ENCODE measurements at places on chromosomes 1 and 21.

- DNase-seq: peak; percentile 33
- H3K4me3 ChIP-seq: no peak overlapping the region
- H3K27ac ChIP-seq: no peak overlapping the region
These were observed 73.6 kb upstream of the LRRC8B start for GRCh38 chr1:89451011-89451410.

- no peak for DNase-seq
- H3K27me3 ChIP-seq: no peaks in the 10 kb centered on the region
- no peaks in the 10 kb centered on the region for H3K4me1 ChIP-seq
- H3K27ac ChIP-seq: no peak overlapping the region
- no peaks in the 10 kb centered on the region for H3K36me3 ChIP-seq
These were observed 784.5 kb downstream of the BRINP3 start for GRCh38 chr1:189693140-189693539.

DNA sequence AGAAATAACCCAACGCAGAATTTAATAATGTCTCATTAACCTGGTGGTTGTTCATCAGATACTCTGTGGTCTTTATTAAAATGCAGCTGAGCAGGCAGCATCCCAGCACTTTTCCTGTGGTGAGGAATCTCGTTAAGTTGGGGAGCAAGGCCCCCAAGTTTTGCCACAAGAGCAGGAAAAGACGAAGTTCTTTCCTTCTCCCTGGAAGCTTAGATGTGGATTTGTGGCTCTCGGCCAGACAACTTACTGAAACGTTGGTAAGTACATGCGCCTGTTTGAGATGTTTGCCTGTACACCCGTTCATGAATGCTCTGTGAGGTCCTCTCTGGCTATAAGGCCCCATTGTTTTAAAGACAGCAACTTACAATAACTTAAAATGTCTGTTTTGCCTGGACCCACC, 34.3 kb upstream of the PDE9A start:
- no peak for DNase-seq
- peaks cover 1% of the 10 kb centered on the region for H3K27me3 ChIP-seq
- no peaks in the 10 kb centered on the region for H3K36me3 ChIP-seq
- no peak overlapping the region for H3K27ac ChIP-seq
- no peak overlapping the region for H3K4me3 ChIP-seq

DNA sequence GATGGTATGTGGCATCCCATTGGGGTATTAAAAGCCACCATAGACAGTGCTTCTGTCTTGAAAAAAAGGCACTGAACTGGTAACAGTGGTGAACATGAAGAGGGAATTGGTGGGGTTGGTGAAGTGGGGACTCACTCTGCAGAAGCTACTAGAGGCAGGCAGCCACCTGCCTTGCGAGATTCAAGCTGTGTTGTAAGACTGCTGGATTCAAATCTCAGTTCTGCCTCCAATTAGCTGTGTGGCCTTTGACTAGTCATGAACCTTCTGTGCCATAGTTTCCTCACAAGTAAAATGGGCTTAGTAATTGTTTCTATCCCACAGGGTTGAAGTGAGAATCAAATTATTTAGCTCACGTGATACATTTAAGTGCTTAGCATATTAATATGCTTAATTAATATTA, 16.6 kb upstream of the ELOA start:
- no peaks in the 10 kb centered on the region for H3K27me3 ChIP-seq
- peaks cover 4% of the 10 kb centered on the region for H3K36me3 ChIP-seq
- H3K4me3 ChIP-seq: no peak overlapping the region
- DNase-seq: no peak
- H3K4me1 ChIP-seq: peaks cover 17% of the 10 kb centered on the region

DNA sequence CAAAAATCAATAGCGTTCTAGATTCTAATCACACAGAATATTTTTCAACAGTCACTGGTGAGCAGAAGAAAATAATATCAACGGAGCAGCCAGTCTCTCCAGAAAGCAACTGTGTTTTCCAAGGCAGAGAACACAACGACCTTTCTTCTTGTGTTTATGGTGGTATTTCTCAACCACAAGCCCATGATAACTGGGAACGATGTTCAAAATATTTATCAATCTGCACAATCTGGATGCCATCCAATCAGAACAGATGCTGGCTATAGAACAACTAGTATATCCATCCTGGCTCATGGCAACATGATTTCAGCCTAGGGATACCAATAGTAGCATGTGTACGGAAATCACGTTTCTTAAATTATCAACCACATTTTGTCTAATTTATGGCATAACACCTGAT, 162.7 kb upstream of the RUNX1 start:
- no peaks in the 10 kb centered on the region for H3K27me3 ChIP-seq
- peak overlapping the region; percentile 87 for H3K27ac ChIP-seq
- peaks cover 20% of the 10 kb centered on the region for H3K36me3 ChIP-seq
- no peak for DNase-seq
- no peak overlapping the region for H3K4me3 ChIP-seq
- peaks cover 69% of the 10 kb centered on the region for H3K4me1 ChIP-seq

DNA sequence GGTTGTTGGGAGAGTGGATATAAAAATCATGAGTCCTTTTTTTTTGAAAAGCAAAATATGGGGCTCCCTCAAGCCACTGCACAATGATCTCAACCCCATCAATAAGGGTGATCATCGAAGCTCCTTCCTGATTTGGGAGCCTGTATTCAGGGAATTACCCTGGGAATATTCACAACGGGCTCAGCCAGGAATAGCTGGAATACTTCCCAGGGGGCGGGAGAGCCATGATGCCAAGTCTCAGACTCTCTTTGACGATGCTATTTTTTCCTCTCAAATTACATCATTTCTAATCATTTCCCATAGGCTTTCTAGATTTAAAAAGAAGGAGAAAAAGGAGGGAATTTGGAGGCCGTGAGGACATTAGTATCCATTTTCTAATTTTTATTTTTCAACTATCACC, 18.4 kb downstream of the OLIG1 start:
- no peaks in the 10 kb centered on the region for H3K4me1 ChIP-seq
- no peak overlapping the region for H3K4me3 ChIP-seq
- DNase-seq: no peak
- no peaks in the 10 kb centered on the region for H3K36me3 ChIP-seq

GRCh38 chr1:84298328-84298683, 3.2 kb upstream of the SAMD13 start:
- no peak for DNase-seq
- peaks cover 15% of the 10 kb centered on the region for H3K36me3 ChIP-seq
- peak overlapping the region; percentile 89 for H3K27ac ChIP-seq

DNA sequence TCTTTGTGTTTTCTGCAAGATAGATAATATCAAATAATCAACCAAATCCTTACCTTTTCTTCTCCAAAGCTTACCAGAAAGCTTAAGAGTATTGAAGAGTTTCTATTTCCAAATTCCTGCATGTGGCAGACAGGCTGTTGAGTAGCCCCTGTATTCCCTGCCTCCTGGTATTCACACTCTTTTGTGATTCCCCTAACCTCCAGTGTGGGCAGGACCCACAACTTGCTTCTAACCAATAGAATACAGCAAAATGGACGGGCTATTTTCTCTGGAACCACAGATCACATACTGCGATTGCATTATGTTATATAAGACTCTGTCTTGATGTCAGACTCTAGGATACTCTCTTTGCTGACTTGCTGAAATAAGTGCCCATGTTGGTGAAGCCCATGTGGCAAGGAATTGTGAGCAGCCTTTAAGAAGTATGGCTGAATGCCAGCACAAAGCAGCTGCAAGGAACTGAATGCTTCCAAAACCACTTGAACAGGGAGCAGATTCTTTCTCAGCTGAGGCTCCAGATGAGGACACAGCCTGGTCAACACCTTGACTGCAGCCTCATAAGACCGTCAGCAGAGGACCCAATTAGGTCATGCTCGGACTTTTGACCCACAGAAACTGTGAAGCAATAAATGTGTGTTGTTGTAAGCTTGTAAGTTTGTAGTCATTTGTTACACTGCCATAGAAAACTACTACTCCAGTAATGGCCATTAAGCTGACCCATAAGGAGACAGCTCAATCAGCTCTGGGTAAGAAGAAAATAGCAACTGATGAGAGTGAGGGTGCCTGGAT, 47.9 kb upstream of the PLXNA2 start:
- H3K27me3 ChIP-seq: peaks cover 37% of the 10 kb centered on the region
- H3K4me3 ChIP-seq: no peak overlapping the region
- H3K36me3 ChIP-seq: no peaks in the 10 kb centered on the region
- DNase-seq: no peak

DNA sequence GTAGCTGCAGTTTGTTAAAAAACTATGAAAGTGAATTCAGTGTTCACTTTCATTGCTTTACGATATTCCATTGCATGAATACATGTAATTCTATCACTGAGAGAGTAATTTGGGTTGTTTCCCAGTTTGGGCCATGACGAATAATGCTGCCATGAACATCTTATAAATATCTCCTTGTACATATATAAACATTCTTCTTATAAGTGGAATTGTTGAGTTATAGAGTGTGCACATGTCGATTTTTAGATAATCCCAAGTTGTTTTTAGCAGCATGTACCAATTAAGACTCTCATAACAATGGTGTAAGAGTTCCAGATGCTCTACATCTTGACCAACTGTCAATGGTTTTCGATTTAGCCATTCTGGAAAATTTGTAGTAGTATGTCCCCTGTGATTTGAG, 40.9 kb downstream of the ALG6 start:
- DNase-seq: no peak
- H3K4me3 ChIP-seq: peak overlapping the region; percentile 23
- no peaks in the 10 kb centered on the region for H3K27me3 ChIP-seq

DNA sequence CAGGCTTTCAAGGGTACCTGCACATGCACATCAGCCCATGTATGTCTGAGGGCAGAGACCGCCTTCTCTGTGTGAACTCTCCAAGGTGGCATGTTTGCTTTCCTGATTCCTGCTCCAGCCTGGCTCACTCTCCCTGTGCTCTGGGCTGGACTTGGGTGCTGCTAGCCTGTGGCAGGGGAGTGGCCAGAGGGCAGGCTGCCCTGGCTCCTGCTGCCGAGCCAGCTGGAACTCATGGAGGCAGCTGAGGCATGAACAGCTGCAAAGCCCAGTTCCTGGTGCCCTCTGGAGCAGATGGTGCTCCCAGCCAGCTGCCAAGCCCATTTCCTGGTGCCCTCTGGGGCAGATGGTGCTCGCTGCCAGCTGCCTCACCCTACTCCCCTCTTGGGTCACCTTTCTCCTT, 7.6 kb downstream of the UBL4B start:
- peaks cover 12% of the 10 kb centered on the region for H3K36me3 ChIP-seq
- no peak overlapping the region for H3K4me3 ChIP-seq
- H3K27me3 ChIP-seq: peaks cover 7% of the 10 kb centered on the region
- H3K27ac ChIP-seq: no peak overlapping the region
- peaks cover 30% of the 10 kb centered on the region for H3K4me1 ChIP-seq

GRCh38 chr1:64363111-64363510, 106.8 kb upstream of the CACHD1 start:
- H3K4me3 ChIP-seq: no peak overlapping the region
- H3K4me1 ChIP-seq: no peaks in the 10 kb centered on the region
- H3K36me3 ChIP-seq: no peaks in the 10 kb centered on the region
- no peak for DNase-seq

- DNase-seq: no peak
- peaks cover 33% of the 10 kb centered on the region for H3K27me3 ChIP-seq
- no peaks in the 10 kb centered on the region for H3K4me1 ChIP-seq
- no peaks in the 10 kb centered on the region for H3K36me3 ChIP-seq
These were observed 2.4 kb downstream of the IGSF21 start for GRCh38 chr1:18109756-18110597.

DNA sequence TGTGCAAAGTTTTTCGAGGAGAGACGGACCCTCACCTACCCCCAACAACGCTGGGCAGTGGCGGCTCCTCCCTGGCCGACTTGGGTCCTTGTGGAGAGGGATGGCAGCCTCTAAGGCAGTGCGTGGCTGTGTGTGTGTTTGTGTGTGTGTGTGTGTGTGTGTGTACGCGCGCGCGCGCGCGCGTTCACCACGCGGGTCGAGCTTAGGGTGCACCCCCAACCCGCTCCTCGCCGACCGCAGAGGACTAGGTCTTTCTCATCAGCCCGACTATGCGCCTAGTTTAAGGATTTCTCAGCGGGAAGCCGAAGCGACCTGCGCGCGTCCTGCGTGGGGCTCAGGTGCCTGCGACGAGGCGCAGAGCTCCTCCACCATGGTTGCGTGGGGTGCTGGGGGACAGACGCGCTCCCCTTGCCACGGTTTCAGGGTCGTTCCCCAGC, 940 bp downstream of the SOX13 start:
- H3K4me3 ChIP-seq: peak overlapping the region; percentile 96
- DNase-seq: no peak
- H3K27me3 ChIP-seq: peaks cover 5% of the 10 kb centered on the region
- peak overlapping the region; percentile 81 for H3K27ac ChIP-seq
- H3K36me3 ChIP-seq: no peaks in the 10 kb centered on the region

DNA sequence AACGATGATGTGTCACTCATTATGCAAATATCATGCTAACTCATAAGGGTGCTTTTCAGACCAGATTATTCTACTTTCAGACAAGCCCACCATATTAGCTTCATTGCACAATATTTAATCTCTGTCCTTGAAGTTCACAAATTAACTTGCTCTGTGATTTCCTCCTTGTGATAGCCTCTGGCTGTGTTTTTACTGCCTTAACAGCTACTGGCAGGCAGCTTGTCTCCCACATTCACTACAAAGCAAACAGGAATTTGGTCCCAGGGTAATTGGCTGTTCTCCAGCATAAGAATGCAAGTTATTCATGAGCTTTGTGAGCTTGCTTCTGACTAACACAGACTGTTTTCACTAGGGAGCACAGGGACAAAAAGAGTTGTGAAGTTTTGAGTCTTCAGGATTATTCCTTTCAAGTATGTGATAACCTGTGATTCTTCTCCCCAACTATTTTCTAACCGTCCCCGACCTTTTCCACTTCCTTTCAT, 87.9 kb upstream of the HMCN1 start:
- peaks cover 50% of the 10 kb centered on the region for H3K4me1 ChIP-seq
- H3K36me3 ChIP-seq: peaks cover 29% of the 10 kb centered on the region
- peak overlapping the region; percentile 90 for H3K27ac ChIP-seq
- H3K4me3 ChIP-seq: peak overlapping the region; percentile 86

DNA sequence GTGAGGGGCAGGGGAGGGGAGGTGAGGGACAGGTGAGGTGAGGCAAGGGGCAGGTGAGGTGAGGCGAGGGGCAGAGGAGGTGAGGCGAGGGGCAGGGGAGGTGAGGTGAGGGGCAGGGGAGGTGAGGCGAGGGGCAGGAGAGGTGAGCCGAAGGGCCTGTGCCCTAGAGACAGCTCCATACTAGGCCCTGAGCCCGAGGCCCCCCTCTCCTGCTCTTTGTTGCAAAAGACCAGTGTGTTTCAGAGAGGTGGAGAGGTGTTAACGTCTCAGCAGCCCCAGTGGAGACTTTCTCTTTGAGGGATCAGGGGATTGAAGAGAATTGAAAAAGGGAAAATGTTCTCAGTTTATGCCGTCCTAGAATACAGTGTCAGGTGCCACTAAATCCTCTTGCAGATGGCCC, 44.2 kb downstream of the EPHB2 start:
- DNase-seq: no peak
- H3K4me3 ChIP-seq: no peak overlapping the region
- H3K4me1 ChIP-seq: peaks cover 32% of the 10 kb centered on the region
- peaks cover 4% of the 10 kb centered on the region for H3K27me3 ChIP-seq
- no peak overlapping the region for H3K27ac ChIP-seq

DNA sequence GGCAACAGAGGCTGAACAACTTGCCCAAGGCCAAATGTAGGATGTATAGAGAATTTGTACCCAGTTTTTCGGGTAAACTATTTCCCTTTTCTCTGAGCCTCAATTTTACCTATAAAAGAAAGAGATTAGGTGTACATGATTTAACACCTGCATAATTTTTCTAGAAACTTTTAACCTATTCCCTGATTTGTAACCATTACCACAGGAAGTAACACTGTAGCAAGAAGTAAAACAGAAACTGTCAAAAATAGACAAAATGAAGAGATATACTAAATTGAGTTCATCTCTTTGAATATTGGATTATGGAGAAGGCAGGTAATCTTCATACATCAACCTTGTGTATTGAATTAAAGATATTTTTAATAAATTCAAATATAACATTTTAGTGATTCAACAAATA, 136.2 kb downstream of the ZC3H11B start:
- H3K27me3 ChIP-seq: no peaks in the 10 kb centered on the region
- H3K4me1 ChIP-seq: no peaks in the 10 kb centered on the region

All from HFFc6 (cell line).